Activated CD8-positive, alpha-beta memory T cell treated with anti-CD3 and anti-CD28 coated beads, Interleukin-2, amount 50 U/mL, for 48 hours (primary cell): ENCODE measurements at places on chromosomes 4 and X.

GRCh38 chr4:83558680-83559079, 22.8 kb downstream of the GPAT3 start:
- no peak for DNase-seq

GRCh38 chr4:137032222-137032621, 500.1 kb downstream of the PCDH18 start:
- DNase-seq, result no peak

GRCh38 chr4:52574036-52574435, 85.1 kb downstream of the USP46 start:
- no peak for DNase-seq

GRCh38 chrX:130443875-130444274, 42.1 kb downstream of the RBMX2 start:
- DNase-seq, result no peak

DNA sequence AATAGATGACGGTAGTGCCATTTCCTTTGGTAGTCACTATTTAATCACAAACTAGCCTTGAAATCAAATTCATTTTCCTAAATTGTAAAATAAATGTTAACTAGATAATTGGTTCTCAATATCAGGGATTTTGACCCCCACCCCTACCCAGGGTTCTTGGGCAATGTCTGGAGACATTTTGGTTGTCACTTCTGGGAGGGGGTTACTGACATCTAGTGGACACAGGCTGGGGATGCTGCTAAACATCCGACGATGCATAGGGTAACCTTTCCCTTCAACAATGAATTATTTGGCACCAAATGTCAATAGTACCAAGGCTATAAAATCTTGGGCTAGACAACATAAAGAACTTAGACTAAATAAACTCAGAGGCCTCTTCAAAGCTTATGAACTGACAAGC, 285.8 kb upstream of the TRPC5 start:
- no peak for DNase-seq

- DNase-seq, result peak; percentile 95
Measured at GRCh38 chr4:176195184-176195978, at the start of gene SPATA4. Gene SPATA4, minus strand, starts transcription at chr4:176195585. Its CDS starts 23 bp downstream, at chr4:176195562.

DNA sequence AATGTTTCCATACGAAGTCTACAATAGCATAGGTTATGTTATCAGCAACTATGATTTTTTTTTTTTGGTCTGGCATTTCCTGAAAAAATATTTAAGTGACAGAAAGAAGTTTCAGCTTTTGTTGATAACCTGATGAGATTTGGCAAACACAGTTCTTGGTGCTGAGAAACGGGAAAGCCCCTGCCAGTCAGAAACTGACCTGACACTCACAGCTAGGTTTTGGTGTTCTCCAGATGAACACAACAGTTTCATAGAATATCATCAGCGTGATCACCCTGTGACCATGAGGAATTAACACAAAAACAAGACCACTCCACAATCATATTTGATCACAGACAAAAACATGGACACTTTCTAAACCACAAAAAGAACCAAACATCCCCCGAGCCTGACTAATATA, 152.5 kb upstream of the DCAF8L1 start:
- no peak for DNase-seq

DNA sequence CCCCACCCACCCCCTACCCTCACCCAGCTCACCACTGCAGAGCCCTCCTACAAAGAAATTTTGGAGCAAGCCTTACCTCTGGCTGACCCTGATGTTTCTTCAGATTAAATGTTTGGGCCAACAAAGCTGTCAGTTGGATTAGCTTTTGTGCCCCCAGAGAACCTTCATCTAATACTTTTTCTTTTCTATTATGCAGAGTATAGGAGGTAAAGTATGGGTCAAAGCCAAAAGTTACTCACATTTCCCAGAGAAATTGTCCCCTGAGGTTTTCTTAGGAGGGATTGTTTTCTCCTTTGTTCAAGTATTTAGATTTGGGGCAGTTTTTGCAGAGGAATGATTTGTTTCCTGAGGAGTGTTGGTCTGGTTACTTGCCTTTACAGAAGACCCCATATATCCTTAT, 69.5 kb downstream of the AASDH start:
- DNase-seq, result no peak

- DNase-seq, result no peak
Measured at GRCh38 chr4:140595065-140595464, 26.3 kb upstream of the UCP1 start.

DNA sequence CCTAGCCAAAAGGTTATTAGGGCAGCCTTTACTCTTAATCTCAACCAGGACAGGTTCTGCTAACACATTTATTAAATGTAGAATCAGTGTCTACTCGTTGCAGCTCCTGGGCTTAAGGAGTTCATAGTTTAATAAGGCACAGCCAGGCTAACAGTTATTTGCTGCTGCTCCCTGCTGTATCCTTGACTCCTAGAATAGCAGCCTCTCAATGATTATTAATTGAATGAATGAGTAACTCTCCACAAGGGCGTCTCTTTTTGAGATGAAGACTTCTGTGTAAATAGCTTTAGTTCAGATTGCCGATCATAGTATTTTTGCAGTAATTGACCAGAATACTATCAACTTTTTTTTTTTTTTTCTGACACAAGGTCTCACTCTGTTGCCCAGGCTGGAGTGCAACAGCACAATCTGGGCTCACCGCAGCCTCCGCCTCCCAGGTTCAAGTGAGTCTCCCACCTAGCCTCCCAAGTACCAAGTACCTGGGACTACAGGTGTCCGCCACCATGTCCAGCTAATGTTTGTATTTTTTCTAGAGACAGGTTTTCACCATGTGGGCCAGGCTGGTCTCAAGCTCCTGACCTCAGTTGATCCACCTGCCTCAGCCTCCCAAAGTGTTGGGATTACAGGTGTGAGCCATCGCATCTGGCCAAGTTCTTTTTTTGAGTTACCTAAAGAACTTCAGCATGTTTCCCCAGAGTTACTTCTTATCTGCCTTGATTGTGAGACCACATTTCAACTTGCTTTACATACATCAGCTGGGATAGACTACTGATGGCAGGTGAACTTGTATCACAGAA, 2.9 kb downstream of the UGDH start:
- no peak for DNase-seq

- DNase-seq, result no peak
Measured at GRCh38 chrX:136780241-136780640, 491 bp downstream of the ARHGEF6 start.

- DNase-seq, result no peak
Measured at GRCh38 chr4:107818301-107818910, 6.3 kb upstream of the SGMS2 start.

DNA sequence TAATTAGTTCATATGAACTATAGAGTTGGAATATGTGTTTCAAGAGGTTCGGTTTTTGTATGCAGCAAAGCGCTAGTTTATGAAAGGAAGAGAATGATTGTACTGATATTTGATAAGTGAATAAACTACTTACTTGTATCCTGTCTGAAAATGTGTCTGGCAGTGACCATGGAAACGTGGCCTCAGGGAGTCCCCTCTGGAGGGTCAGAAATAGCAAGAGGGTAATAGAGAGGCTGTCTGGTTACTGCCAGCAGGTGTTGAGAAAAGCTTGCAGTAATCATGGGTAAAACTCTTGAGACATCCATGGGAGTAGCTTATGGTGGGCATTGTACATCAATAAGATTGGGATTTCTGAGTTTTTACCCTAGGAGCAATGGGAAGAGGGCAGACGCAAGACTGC, 77.1 kb downstream of the DCLK2 start:
- no peak for DNase-seq

DNA sequence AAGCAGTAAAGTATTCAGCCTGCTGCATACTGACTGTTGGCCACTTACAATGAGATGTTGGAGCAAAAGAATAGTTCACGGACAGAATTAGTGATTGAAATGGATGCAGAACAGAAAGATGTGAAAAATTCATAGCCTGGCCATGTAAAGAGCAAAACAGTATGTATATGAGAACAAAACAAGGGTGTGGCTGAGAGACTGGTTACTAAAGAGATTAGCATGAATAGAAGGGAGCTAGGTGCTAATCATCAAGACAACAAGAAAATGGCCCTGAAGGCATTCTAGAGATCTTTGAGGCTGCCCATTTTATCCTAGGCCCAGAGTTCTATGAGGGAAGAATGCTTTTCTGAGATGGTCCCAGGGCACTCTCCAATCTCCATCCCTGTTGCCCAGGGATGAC, 208.5 kb downstream of the ARHGEF9 start:
- no peak for DNase-seq

GRCh38 chr4:153497988-153498967, 32.1 kb downstream of the TMEM131L start:
- no peak for DNase-seq

- DNase-seq, result no peak
Measured at GRCh38 chr4:11805842-11806241, 377.1 kb upstream of the HS3ST1 start.

DNA sequence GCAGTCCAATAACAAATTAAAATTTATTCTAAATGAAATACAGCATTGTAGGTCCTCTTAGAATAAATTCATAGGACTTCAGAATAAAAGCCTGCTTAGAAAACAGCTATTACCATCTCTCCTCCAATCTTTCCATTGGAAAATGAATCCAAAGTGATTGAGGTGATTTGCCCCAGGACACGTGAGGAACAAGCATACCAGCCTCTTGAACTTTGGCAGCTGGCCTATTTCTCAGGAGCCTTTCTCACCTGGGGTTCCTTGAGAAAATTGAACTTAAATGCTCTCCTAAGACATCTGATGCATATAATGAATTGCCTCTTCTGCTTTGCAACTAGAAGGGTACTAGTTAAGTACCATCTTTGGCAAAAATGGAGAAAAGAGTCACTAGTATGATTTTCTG, 13.5 kb downstream of the ARHGAP24 start:
- no peak for DNase-seq

GRCh38 chr4:6258741-6259140, 10.9 kb upstream of the WFS1 start:
- no peak for DNase-seq

GRCh38 chrX:71103110-71103983, 3.2 kb downstream of the CXorf65 start:
- peak; percentile 59 for DNase-seq

- no peak for DNase-seq
Measured at GRCh38 chr4:8399298-8399697, 41.2 kb downstream of the ACOX3 start.

DNA sequence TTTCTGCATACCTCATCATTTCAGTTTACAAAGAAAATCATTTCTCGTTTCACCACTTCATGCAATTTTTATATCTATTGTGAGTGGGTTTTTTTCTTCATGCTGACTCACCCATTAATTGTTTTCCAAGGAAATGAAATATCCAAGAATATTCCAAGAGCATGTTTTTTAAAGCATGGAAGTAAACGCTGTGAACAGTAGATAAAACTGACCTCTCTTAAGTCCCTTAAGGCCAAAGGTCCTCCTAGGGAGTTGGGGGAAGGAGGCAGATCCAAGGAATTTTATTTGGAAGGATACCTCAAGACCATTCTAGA, 2.6 kb upstream of the APBB2 start:
- DNase-seq, result no peak
